ENCODE measurements at places on chromosomes 11 and 22.

DNA sequence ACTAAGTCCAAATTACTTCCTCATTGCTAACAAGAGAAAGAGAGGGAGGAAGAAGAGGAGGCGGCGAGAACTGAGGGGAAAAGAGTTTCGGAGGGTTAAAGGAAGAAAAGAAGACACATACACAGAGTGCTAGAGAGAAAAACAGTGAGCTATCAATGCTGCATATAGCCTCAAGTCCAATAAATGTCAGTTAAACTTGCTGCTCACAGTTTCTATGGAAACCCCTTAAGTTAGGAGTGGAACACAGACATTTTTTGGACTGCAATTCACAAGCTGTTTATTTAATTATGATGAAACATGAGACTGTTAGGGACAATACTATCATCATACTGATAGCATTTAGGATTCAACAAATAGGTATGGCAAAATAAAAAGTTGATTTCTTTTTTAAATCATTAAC lies 1320.4 kb downstream of the LRRC4C start:
- DNase-seq: no peak

- no peak for DNase-seq
These were observed 2.5 kb upstream of the ASCL2 start for GRCh38 chr11:2272946-2273280.

DNA sequence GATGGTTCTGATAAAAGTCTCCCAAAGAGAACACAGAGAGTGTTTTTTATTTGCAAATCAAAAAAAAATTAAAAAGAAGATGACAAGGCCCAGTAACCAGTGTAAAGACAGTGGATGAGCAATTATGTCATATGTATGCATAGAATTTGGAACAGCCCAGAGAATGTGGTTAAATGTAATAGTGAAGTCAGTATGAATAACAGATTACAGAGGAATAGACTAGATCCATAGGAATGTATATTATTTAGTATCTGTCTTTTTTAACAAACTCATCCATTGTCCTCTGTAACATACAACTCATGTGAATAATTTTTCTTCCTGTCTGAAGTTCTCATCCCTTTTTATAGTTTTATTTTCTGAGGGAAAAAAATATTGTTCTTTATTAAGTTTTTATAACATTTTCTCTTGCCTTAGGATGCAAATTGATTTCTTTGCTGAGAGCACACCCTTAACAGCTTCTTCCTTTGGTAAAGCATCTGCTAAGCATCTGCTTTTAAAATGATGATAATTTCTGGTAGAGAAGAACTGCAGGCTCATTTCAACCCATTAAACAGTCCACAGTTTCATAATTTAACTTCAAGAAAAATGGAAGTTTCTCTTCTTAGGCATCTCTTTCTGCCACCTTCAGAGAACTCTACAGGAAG lies 266.5 kb upstream of the MTNR1B start:
- no peak for DNase-seq

DNA sequence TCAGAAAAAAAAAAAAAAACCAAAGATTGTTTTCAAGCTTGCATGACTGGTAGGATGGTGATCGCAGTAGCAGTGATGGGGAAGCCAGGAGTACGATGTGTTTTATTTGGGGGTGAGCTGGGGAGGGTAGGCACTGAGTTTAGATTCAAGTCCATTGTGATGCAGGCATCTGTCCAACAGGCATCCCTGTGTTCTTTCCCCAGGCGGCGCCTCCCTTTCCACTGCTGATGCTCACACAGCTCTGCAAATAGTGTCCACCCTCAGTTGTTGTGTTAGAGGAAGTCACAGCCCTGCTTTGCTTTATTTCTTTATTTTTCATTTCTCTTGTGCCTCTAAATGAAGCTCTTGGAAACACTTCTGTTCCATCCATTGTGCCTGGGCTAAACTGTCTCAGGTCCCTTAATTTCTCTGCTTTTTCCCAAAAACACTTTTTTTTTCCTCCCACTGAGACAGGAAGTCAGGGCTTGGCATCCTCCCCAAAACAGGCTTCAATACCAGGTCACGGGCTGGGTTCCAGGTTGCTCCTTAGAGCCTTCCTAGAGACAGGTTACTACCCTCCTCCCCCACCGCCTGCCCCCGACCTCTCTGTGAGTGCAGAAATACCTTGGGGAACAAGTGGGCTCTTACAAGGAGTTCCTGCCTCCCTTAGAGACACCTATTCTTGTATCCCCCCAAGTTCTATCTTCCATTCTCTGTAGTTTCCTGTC lies 38.6 kb upstream of the HSPA8 start:
- DNase-seq: no peak

DNA sequence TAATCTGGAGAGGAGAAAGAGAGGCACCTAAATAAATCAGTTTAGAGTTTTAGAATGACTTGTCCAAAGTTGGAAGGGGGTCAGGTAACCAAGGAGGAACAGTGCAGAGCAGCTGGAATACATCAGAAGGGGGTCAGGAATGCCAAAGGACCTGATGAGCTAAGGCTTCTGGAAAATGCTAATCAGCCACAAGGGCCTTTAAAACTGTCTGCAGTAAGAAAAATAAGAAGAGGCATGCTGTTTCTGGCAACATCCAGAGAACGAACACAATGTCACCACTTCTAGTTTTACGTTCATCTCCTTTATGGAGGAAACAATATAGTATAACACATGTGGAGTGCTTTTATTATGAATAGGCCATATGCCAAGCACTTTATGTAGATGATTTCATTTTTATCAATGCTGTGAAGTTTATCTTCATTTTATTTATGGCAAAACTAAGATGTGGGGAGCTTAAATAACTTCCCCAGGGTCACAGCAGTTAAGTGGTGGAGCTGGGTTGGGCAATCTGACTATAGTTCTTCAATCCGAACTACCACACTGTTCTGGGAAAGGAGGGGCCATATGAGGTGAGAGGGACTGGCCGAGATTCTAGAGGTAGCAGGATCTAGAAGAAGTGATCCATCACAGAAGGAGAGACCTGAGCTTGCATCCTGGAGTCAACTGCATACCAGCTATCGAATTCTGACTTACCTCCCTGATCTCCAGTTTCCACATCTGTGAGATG lies 22.6 kb downstream of the ACO2 start:
- no peak for DNase-seq

DNA sequence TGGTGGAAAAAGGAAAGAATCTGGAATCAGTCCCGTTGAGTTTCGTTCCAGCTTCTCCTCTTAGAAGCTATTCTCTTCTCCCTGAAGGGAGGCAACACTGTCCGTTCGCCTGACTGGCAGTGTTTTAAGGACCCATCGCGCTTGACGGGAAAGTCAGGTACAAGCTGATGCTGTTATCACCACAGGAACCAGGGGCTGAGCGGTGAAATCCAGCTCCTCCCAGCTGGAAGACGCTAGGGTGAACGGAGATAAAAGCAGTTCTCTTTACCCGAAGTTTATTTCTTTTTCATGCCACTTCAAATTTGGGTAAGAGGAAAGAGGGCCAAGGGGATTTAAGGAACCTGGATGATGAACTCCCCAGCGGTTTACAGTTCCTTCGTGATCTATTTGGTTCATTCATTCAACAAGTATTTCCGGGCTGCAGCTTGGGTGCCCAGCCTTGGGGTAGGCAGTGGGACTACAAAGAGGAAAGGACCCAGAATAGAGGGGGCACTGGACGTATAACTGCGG lies 551 bp upstream of the DEUP1 start:
- no peak for DNase-seq

DNA sequence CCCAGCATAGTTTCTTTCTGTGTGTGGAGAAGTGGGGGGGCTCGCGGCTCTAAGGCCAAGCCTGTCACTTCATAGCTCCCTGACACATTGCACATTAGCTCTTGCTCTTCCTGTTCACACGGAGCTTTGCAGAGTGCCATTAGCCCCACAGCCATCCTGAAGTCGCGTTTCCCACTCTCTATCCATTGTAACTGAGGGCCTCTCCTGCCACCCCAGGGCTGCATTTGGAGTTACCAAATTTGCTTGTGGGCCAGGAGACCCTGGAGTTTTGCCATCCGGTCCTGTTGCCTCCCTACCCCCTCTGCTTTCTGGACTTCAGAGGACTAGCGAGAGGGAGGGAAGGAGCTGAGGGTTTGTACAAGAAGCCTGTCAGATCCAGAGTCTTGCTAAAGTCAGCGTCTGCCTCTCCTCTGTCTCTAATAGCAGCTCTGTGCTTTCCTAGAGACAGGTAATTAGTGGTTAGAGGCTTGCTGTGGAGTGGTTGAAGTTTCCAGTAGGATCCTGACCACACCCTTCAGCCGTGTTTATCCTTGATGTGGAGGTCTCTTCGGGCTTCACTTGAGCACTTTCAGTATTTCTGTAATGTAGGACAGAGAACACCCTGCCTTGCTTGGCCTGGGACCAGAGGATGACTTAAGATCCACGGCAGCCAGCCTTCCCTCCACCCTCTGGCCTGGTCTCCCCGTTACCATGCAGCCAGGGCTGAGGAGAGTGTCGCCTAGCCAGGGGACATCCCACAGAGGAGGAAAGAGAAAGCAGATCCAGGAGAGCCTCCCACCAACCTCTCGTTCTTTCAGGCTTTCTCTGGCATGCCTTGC lies 14.1 kb downstream of the DCPS start:
- DNase-seq: peak; percentile 59

DNA sequence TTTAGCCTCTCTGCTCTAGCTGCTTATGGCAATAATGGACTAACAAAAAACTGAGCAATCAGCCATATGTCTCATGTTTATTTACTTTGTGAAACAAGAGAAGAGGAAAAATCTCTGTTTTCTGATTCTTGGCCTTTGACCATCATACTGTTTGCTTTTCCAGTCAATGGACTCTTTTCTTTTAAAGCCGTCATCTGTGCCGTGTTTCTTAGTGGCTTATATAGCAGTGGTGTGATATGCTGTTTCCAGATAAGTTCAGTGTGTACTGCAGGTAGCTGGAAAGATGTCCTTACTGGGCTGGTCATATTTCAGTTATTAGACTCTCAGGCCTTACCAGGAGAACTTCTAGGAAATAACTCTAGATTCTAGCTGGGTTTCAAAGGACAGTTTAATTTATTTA lies 33.6 kb upstream of the TECTA start:
- DNase-seq: no peak

DNA sequence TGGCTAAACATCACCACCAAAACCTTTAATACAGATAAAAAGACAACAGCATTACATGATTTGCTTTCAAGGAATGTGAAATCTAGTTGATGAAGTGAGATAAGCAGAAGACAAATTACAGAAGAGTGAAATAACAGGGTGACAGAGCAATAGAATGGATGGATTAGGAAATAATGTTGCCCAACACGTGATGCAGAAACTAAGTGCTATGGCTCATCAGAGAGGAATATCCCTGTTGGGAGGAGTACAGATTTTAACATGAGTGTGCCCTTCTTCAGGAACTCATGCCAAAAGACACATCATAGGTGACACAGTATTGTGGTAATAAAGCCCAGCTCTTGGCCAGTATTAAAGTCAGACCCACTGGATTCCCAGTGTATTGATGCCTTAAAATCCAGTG lies 176.6 kb upstream of the RAG2 start:
- DNase-seq: no peak

DNA sequence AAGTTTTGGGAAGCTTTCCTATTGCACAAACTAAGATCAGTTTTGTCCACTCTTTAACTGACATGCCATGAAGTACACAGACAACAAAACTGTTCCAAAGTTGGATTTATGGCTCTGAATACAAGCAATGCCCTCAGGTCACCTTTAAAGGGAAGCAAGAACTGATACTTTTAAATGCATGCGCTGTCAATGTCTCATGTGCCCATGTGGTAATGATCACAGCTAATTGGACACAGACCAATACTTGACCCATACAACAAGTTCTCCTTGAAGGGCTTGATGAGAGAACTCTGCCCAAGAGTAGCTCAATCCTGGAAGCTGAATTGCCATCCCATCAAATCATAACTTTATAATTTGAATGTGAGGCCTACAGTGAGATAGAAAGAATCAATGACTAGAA lies 624.9 kb downstream of the ETS1 start:
- DNase-seq: no peak

GRCh38 chr11:76663912-76664440 lies 6.6 kb downstream of the LRRC32 start:
- DNase-seq: no peak

GRCh38 chr11:66292543-66293332 lies 1.0 kb downstream of the TMEM151A start:
- DNase-seq: no peak

GRCh38 chr11:114147375-114148012 lies 88.0 kb downstream of the ZBTB16 start:
- no peak for DNase-seq

DNA sequence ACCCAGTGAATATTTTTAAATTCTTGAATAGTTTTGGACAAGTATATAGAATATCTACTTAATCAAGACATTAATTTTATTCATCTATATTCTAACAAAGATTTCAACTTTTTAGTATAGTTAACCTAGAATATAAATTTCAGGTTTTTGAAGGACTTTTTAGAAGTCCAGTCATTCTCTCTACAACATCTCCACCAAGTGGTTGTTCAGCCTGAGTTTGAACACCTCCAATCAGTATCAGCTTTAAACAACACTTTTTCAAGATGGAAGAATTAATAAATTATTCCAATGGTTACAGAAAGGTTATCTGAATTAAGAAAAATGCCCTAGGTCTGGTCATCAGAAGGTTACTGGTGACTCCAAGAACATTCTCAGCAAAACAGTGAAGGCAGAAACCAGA lies 31.8 kb downstream of the EIF3M start:
- no peak for DNase-seq

- no peak for DNase-seq
These were observed 57.9 kb downstream of the GRAMD4 start for GRCh38 chr22:46678003-46678657.

DNA sequence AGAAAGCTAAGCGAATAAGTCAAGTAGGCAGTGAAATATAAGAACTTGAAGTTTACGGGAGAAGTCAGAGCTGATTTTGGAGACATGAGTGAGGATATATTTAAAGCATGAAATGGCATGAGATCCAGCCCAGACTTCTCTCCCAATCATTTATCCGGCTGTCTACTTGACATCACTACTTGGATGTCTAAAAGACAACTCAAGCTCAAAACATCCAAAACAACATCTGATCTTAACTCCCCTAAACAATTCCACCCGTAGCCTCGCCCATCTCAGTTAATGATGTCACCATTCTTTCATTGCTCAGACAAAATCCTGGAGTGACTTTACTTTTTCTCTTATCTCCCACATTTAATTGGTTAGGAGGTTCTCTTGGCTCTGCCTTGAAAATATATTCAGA lies 44.5 kb downstream of the WEE1 start:
- DNase-seq: no peak

DNA sequence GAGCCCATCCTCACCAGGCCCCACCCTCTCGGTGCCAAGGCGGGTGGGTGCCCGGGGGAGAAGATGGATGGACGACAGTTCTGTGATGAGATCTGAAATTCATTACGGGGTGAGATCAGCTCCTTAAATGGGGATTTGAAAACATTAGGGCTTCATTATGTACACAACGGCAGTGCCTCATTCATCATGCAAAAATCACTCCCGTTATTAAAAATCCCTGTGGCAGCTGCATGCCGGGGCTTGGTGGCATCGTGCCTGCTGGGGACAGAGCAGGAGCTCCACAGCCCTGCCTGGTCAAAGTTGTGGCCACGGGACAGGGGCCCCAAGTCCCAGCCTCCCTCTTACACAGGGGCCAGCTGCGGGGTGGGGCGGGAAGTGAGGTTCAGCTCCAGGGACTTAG lies 20.2 kb downstream of the OTUB1 start:
- DNase-seq: no peak

- no peak for DNase-seq
These were observed 5.1 kb downstream of the F2 start for GRCh38 chr11:46724088-46724487.
